ENCODE measurements at places on chromosomes 13 and 19. TPM values are rescaled to one million over a fixed set of nuclear protein-coding genes. Genes with fewer than 3 reads are reported as not detected.

Gene NDUFA13
- 125 TPM for total RNA-seq

Gene SEMA6B
- not detected for total RNA-seq

Gene RASGRP4
- not detected for total RNA-seq

Gene PRR12
- 6.0 TPM for total RNA-seq

Gene ZNF491
- 0.11 TPM for total RNA-seq

Gene NFIX
- total RNA-seq: 16.7 TPM

Gene TMEM238
- total RNA-seq: 11.9 TPM

Gene NPHS1
- not detected for total RNA-seq

Gene UBE2L5
- total RNA-seq: not detected

Gene PEAK3
- not detected for total RNA-seq

Gene SYNE4
- 1.4 TPM for total RNA-seq

Gene FUT6
- total RNA-seq: not detected

Gene LTBP4
- 57.3 TPM for total RNA-seq

Gene C19orf38
- 0.39 TPM for total RNA-seq

Gene FUT2
- 1.4 TPM for total RNA-seq

Gene SPRED3
- 1.6 TPM for total RNA-seq

Gene SLITRK6
- total RNA-seq: 3.4 TPM
